ENCODE measurements at places on chromosomes 12 and 14.

- peak; percentile 9 for DNase-seq
Measured at GRCh38 chr12:32650508-32650907, 28.6 kb upstream of the DNM1L start.

GRCh38 chr14:95585953-95586620 is 51.2 kb downstream of the GLRX5 start:
- no peak for DNase-seq

GRCh38 chr12:109293106-109293505 is 16.0 kb downstream of the FOXN4 start:
- DNase-seq: no peak

- DNase-seq: no peak
Measured at GRCh38 chr12:45256721-45257120, 40.8 kb downstream of the ANO6 start.

- DNase-seq: no peak
Measured at GRCh38 chr14:38205949-38206665, 1.6 kb upstream of the SSTR1 start.
